T-helper 2 cell (primary cell): ENCODE measurements at places on chromosomes 11 and 22.

DNA sequence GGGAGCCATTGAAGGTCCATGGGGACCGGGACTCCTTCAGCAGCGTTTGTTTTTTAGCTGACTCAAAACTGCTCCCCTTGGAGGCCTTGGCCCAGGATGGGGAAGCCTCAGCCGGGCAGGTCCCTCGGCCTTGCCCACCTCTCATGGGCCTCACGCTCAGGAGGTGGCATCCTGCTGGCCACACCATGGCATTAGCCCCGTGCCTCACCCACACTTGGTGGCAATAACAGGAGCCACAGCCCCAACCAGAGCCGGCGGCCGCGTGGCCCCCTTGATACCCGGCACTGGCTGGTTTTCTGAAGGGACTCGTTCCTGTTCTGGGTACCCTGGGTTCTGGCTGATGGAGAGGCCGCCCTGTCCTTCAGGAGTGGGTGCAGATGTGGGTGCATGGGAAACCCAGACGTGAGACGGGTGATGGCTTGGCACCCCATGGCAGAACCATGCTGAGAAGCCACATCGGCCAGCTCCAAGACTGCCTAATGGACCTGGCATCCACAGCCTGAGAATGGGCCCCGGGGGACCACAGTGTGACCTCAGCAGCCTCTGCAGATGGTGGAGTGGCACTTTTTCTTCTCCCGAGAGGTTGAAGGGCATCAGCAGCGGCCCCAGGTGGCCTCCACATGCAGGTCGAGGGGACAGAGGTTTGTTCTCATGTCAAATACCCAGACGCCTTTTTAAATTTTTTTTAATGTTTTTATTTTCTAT lies 49.8 kb upstream of the PPARA start:
- DNase-seq: no peak

GRCh38 chr11:4213746-4214145 lies 119.1 kb downstream of the RRM1 start:
- no peak for DNase-seq

- DNase-seq: no peak
These were observed 53.6 kb downstream of the NAV2 start for GRCh38 chr11:19766206-19766605.

DNA sequence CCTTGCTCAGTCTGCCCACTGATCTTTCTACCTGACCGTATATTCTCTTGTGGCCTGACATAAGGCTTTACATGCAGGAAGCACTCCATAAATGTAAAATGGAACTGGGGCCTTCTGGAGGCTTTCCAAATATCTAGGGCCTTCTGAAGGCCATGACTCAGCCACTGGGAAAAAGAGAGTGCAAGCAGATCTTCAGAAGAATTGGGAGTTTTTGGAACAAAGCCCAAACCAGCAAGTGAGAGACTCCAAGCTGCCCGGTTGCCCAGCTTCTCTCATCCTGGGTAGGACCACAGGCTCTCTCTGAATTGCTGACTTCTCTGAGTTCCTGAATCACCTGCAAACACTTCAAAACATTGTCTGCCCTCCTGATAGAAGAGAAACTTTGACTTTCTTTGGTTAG lies 107.9 kb upstream of the BMAL1 start:
- DNase-seq: no peak

- no peak for DNase-seq
These were observed 8.9 kb downstream of the SUSD2 start for GRCh38 chr22:24190159-24190540.

DNA sequence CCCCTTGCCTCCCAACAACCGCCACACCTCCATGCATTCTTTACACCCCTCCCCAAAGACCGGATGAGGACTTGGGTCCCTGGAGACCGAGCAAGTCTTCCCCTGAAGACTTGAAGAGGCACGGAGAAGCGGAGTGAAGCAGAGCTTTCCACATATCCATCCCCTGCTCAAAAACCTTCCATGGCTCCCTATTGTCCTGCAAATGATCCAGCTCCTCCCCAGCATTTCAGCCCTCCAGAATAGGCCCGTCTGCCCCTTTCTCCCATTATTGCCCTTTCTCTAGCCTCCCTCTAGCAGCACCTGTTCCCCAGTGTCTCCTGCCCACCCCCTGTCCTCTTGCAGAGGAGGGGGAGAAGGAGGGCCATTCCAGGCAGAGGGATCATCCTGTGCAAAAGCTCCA lies 59.8 kb downstream of the CYTH4 start:
- no peak for DNase-seq

- DNase-seq: peak; percentile 25
These were observed 29.7 kb downstream of the ZFTA start for GRCh38 chr11:63738720-63739360.

DNA sequence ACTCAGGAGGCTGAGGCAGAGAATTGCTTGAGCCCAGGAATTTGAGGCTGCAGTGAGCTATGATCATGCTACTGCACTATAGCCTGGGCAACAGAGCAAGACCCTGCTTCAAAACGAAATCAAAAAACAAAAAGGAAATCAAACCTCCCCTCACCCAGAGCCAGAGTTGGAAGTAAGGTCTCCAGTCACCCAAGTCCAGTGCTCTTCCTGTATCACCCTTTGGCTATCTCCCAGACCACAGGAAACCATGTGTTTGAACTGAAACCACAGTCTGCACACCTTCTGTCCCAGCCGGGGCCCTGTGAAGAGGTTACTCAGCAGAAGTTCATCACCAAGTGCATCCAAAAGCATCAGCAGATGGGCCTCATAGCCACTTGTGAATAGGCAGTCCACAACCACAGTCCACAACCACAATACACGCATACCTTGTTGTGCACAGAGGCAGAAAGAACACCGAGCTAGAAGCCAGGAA lies 4.6 kb downstream of the MYH9 start:
- DNase-seq: no peak

DNA sequence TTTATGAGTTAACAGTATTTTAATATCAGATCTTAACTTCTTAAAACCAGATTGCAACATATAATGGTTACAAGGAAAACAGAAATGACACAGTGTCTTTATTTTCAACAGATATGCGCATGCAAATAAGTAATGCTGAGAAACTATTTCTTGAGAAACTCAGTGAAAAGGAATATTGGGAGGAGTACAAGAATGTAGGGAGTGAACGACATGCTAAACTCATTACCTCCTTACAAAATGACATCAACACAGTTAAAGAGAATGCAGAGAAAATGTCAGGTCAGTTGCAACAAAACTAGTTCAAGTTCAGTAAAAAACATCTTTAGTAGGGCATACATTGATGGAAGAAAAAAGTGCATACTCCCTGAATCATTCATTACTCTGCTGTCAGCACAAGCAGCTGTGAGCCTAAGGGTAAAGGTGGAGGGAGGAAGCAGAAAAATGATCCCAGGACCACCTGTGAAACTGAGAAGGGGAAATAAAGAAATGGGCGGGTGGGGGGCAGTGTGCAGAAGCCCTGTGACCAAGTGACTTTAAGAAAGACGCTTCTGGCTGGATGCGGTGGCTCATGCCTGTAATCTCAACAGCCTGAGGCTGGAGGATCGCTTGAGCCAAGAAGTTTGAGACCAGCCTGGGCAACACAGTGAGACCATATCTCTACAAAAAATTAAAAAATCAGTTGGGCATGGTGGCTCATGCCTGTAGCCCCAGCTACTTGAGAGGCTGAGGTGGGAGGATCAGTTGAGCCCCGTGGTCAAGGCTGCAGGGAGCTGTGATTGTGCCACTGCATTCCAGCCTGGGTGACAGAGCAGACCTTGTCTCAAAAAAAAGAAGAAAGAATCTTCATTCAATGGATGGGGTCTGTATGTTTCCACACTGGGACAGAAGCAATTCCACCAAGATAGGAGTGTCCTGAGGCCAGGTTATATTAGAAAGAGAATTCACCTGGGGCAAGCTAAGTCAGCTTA lies 31.2 kb downstream of the CCDC83 start:
- DNase-seq: no peak

DNA sequence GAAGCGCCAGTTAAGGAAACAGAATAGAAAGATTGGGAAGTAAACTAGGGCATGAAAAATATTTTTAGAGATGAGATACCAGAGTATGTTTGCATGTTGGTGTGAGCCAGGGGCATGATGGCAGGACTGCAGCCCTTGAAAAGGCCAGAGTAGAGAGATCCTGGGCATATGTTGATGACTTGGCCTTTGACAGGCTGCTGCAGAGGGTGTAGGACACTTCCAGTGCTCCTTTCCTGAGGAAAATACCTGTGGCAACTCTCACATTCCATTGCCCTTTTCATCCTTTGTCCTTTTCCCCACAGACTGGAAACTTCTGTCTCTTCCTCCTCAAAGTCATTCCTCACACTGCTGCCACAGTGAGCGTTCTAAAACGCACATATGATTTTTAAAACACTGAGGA lies 150.7 kb upstream of the CCDC90B start:
- DNase-seq: no peak

GRCh38 chr11:1307163-1307870 lies 2.1 kb downstream of the TOLLIP start:
- DNase-seq: no peak

DNA sequence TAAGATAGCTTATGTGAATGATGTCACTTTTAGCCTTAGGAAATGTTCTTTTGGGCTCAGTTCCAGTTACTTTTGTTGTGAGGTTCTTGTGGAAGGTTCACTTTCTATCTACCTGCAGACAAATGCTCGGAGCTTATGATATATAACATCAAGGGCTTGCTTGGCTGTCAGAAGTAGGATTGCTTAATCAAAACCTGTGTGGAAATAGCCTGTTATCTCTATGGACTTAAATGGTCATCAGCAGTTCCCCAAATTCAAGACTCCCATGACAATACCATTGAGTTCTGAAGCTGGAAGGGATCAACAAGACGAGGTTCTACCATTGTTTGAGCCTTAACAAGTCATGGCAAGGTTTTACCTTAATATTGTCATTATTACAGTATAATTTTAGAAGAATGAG lies 43.8 kb downstream of the FLI1 start:
- DNase-seq: no peak

- no peak for DNase-seq
These were observed 435.0 kb upstream of the CADM1 start for GRCh38 chr11:115939104-115939730.

- no peak for DNase-seq
These were observed 4.9 kb upstream of the CNTN5 start for GRCh38 chr11:99015634-99016454.

- no peak for DNase-seq
These were observed 77.3 kb downstream of the PIWIL3 start for GRCh38 chr22:24697172-24697571.

GRCh38 chr11:26330262-26330661 lies 1.7 kb upstream of the ANO3 start:
- DNase-seq: no peak

GRCh38 chr11:112811783-112812182 lies 149.4 kb upstream of the NCAM1 start:
- DNase-seq: no peak

GRCh38 chr11:86620891-86621521 lies 51.4 kb downstream of the ME3 start:
- DNase-seq: no peak

DNA sequence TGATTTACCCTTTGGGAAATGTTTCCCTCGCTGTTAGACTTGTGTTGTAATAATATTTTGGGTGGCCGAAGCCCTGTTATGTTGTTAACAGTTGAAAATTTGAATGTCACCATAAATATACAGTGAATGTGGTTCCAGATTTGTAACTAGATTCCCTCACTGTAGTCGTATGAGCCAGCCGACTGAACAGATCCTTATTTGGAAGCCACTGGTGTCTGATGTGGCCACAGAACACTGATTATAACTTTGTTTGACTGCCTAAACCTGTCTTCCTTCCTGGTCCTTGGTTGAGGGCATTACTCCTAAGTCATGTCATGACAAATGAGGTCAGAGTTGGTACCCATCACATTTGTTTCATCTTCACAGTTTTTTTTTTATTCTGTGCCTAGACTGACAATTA lies 45.4 kb downstream of the YAP1 start:
- no peak for DNase-seq

- no peak for DNase-seq
These were observed 101.5 kb downstream of the TRAF6 start for GRCh38 chr11:36408498-36409136.

- no peak for DNase-seq
These were observed 109.8 kb downstream of the ATXN10 start for GRCh38 chr22:45781459-45781858.

GRCh38 chr11:127050186-127050585 lies 49.6 kb upstream of the KIRREL3 start:
- DNase-seq: no peak

- DNase-seq: no peak
These were observed 31.8 kb downstream of the GLB1L2 start for GRCh38 chr11:134363592-134363991.

GRCh38 chr11:113446938-113447337 lies 28.3 kb downstream of the DRD2 start:
- DNase-seq: no peak

- DNase-seq: no peak
These were observed at the start of gene KLHL22 for GRCh38 chr22:20494978-20495860. Gene KLHL22 (minus strand): TSS chr22:20495795. CDS start chr22:20489211, 6,584 bp downstream.

DNA sequence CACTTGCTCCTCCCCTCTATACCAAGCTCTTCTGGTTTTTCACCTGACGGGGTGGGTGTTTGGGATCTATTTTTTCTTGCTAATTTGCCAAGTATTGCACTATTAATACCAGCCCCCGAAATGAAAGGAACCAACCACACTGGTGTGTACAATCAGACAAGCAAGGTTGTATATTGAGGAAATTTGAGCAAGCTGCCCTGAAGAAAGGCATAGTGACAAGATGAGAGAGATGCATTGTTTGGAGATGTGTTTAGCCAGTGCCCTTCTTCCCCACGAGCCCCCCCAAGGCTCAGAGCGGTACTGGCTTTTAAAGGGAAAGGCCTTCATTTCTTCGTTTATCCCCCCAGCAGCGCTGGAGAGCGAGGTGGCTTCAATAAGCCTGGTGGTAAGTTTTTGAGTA lies 15.2 kb upstream of the GAS2L1 start:
- no peak for DNase-seq

DNA sequence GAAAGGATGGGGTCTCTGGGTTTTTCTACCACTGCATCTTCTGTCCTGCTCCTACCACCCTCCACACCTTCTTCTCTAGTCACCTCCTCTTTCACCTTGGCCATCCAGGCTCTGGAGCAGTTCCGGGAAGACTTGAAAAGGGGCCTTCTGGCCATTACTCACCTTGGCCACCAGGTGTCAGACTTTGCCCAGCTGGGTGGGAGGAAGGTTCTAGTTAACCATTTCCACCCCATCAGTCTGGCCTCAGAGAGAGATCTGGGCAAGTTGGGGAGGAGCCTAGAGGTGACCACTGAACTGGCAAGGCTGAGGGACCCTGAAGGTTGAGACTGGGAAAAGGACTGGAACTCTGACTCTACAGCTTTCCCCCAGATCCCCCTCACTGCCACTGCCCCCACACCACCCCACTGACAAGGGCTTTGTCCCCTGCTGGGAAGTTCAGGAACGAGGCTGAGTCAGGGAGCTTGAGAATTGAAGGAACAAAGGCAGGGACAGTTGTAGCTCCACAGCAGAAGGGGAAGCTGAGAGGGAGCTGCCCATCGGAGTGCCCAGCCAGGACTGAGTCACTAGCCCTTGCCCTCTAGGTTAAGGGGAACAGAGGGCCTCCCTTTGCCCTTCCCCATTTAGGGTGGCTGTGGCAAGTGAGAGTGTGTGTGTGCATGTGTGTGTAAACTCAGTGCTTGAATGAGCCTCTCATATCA lies 3.7 kb upstream of the POLD4 start:
- DNase-seq: peak; percentile 55
